ENCODE measurements at places on chromosomes 7 and 10.

DNA sequence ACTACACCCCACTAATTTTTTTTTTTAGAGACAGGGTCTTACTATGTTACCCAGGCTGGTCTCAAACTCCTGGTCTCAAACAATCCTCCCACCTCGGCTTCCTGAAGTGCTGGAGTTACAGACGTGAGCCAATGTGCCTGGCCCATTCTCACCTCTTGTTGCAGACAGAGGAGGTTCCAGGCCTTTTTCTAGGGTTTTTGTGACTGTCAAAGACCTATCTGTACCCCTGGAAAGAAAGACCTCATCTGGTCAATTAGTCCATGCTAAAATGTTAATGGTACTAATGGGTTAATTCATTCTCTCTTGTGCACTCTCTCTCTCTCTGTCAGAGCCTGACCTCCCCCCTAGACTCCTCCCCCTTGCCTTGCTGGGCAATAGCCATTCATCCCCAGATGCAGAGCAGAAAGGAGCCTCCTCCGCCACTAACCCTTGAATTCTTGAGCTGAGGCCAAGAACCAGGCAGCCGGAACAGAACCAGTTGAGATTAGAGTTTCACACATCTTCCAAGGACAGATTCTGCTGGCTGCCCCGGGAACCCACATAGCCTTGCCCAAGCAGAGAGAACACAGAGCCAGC is 209.7 kb downstream of the SKIDA1 start:
- no peak for DNase-seq

DNA sequence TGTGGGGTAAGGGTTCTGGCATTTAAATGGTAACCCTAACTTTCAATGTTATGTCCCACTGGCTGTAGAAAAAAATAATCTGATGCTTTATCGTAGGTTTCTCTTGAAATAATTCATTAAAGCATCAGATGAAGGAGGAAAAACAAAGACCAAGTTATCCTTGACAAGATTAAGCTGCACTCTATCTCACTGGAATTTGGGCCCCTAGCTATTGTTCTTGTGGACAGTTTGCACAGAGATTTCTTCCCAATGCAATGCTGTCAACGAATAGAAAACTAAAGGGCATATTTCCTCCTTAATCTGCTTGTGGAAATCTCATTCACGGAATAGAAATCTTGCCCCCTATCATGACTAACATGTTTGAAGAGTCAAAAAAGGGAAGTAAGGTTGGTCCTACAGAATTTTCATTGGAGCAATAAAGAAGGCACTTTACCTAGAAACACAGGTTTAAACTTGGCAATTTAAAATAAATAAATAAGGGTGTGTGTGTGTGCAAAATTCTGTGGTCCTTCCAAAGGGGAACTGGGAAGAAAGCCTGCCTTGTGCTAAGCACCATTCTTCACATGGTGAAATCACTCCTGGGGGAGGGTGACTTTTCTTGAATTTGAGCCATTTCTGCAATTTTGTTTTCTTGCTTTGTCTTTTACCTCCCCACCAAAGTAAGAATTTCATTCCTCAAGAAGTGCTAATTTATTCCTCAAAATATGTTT is 242.8 kb downstream of the GLI3 start:
- DNase-seq, result no peak

GRCh38 chr10:80154978-80155695 is 22.6 kb downstream of the PLAC9 start:
- DNase-seq, result no peak

DNA sequence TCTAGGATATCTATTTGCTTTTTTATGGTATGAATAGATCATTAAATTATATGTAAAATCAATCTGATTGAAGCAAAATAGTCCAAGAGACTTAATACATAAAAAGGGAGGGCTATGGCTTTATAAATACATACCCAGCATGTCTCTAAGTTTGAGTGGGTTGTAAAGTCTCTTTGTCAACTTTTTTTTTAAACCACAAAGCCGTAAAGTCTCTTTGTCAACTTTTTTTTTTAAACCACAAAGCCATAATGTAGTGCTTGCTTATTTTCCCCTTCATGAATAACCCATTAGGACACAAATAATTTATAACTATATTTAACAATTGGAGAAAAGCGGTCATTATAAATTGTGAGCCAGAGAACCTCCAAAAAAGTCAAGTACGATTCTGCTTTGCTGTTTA is 5.7 kb downstream of the HECTD2 start:
- DNase-seq, result no peak

DNA sequence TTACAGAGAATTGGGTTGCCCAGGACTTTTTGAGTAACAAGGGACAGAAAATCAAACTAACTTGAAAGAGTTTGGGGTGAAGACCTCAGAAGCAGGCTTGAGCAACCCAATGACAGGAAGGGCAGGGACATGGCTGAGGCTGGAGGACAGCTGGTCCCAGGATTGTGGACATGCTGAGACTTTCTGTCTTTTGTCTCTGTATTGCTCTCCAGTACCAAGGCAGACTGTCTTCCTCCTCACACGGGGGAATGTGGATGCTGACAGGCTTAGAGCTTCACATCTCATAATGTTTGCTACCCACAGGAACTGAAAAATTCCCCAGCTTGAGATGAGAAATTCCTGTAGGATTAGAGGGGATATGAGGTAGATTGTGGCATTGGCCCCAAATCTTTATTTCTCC is 229.6 kb downstream of the PHF14 start:
- DNase-seq, result no peak

- DNase-seq, result no peak
These were observed 38.3 kb upstream of the DLG5 start for GRCh38 chr10:77964811-77965210.

DNA sequence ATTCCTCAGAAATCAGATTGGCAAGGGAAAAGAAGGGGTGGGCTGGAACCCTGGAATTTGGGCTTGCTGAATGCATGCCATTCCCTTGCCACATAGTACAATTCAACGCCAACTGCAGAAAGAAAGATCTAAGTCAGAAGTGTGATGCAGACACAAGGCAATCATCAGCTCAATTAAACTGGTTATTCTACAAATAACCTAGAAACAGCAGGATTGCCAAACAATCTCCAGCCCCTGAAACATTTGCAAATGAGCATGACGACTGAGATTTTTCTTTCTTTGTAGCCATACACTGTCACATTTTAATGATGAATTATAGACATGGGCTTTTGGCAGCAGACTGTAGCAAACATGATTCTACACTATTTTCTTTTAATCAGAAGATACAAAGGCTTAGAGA is 16.5 kb upstream of the CREB5 start:
- DNase-seq, result no peak

- no peak for DNase-seq
These were observed 731.2 kb downstream of the TNS3 start for GRCh38 chr7:46850563-46851330.

- no peak for DNase-seq
These were observed 103.0 kb downstream of the RNF216 start for GRCh38 chr7:5678295-5679047.

DNA sequence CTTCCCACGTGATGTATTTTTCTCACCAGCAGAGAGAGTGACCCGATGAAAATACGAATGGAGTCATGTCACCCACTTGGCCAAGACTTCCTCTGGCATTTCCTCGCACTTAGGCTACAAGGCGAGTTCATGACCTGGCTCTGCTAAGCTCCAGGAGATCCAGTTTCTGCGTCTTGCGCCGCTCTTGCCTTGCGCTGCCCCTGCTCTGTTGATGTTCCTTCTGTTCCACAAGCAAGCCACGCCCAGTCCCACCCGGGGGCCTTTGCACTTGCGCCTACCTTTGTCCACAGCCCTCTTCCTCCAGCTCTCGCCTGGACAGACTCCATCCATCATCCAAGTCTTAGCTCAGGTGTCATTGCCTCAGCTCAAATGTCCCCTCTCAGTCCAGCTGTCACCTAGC is 116.3 kb upstream of the SHH start:
- no peak for DNase-seq

DNA sequence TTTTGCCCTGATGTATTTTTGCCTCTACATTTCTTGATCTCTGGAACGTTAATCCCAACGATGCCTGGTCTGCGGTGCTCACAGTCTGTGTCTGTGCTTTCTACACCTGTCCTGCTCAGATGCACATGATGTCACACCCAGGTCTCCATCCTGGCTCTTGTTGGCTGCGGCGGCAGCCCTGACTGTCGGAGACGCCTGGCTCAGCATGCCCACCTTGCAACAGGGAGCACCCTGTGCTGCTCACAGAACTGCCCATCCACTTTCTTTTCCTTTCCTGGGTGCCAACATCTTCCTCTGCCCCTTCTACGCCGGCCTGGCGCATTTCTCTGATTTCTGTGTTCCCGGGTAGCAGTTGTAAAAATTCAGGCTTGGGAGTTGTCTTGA is 106.2 kb downstream of the CUX1 start:
- DNase-seq, result no peak

- DNase-seq, result no peak
These were observed 83.5 kb downstream of the SGMS1 start for GRCh38 chr10:50540069-50540825.

GRCh38 chr10:38119038-38119437 is 24.9 kb downstream of the ZNF37A start:
- no peak for DNase-seq
